ENCODE measurements at places on chromosomes 3 and 15.

GRCh38 chr15:39246523-39246922 is 334.4 kb upstream of the THBS1 start:
- DNase-seq: no peak

- no peak for DNase-seq
Measured at GRCh38 chr3:110526777-110527727, 544.6 kb upstream of the NECTIN3 start.

DNA sequence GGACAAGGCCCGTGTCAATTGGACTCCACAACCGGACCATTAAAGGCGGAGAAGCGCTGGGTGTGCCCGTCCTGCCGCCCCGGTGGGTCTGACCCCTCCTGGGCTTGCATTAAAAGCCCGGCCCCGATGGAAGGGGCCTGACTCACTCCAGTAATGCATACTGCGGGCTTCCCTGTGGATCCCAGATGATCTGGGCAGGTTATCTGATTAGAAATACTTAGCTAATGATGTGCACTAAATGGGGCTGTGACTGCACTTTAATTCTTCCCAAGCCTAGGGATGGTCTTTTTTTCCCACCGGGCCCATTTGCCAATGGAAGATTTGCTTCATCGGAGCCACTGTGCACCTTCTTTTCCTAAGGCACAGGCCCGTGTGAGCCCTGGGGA is 124.9 kb downstream of the TMEM266 start:
- no peak for DNase-seq

- no peak for DNase-seq
Measured at GRCh38 chr3:14518893-14519292, 21.2 kb downstream of the GRIP2 start.

DNA sequence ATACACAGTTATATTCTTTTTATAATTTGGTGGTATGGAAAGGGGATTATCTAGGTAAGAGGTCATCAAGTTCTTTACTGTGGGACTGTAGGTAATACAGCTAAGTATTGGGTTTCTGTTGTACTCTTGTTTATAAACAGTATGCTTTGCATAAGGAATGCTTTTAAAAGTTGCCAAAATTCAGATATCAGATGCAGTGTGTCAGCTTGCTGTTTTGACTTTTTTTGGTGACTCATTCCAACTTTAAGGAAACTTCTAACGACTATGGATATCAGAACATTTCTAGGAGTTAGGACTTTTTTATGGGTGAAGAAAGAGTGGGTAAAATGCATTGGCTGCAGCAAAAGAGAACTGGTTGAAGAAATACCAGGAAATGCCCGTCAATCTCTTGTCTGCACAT is 2.8 kb downstream of the SCAANT1 start:
- DNase-seq: no peak

GRCh38 chr15:39232512-39232911 is 348.4 kb upstream of the THBS1 start:
- DNase-seq: no peak

GRCh38 chr3:181561139-181562031 is 150.3 kb upstream of the SOX2 start:
- no peak for DNase-seq

DNA sequence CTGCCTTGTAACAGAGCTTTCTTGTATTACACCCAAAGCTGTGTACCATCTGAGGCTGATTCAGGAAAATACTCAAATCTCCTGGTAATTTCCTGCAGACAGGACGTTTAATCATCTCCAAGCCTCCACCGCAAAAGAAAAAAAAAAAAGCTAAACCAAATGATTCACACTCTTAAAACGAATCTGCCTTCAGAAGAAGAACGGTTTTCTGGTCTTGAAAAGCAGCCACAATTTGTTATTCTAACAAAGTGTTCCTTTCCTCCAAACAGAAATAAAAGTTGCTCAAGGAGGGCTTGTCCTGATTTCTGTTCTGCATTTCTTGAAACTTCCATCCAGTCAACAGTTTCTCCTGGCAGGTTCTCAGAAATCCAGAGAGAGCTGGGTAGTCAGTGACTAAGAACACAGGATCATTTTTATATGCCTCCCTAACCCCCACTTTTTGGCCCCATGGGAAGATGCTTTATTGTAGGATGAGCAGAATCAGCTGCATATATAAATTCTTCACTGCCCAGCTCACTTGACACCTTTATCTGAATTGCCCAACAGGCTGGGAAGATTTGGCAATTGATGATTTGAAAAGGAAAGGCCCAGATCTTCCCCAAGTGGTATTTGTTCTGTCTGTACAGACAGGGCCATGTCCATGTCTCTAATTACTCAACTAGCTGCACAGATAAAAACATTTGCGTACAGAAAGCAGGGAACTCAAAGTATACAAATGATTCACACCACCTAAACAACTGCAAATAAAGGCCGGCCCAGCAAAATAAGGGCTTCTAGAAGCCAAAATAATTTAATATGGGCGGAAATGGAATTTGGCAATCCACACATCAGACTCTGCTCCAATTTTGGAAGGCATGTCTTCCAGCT is 41.0 kb upstream of the PRICKLE2 start:
- no peak for DNase-seq

- no peak for DNase-seq
Measured at GRCh38 chr3:50355829-50356552, 3.3 kb downstream of the TMEM115 start.

DNA sequence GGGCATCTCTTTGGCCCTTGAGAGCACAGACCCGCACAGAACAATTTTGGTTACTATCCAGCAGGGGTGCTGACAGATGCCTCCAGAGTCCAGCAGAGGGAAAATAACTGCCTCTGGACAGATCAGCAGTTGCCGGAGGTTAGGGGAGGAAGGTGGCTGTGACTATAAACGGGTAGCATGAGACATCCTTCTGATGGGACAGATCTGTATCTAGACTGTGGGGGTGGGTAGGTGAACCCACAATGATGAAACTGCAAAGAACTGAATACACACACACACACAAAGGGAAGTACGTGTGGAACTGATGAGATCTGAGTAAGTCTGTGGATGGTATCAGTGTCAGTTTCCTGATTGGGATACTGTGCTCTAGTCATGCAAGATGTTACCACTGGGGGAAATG is 21.2 kb downstream of the ADAMTS7 start:
- DNase-seq: no peak

GRCh38 chr3:29581311-29581710 is 300.4 kb downstream of the RBMS3 start:
- no peak for DNase-seq

DNA sequence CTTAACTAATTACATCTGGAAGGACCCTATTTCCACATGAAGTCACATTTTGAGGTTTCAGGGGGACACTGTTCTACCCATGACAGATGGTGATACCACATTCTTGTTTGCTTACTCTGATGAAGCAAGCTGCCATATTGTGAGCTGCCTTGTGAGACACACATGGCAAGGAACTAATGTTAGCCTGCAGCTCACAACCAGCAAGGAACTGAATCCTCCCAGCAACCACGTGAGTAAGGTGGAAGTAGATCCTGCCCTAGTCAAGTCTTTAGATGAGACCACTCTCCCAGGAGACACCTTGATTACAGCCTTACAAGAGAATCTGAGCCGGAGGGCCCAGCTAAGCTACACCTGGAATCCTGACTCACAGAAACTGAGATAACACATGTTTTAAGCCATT is 160.1 kb downstream of the PDE8A start:
- no peak for DNase-seq

- peak; percentile 10 for DNase-seq
Measured at GRCh38 chr3:196499807-196500524, 3.6 kb downstream of the RNF168 start.

DNA sequence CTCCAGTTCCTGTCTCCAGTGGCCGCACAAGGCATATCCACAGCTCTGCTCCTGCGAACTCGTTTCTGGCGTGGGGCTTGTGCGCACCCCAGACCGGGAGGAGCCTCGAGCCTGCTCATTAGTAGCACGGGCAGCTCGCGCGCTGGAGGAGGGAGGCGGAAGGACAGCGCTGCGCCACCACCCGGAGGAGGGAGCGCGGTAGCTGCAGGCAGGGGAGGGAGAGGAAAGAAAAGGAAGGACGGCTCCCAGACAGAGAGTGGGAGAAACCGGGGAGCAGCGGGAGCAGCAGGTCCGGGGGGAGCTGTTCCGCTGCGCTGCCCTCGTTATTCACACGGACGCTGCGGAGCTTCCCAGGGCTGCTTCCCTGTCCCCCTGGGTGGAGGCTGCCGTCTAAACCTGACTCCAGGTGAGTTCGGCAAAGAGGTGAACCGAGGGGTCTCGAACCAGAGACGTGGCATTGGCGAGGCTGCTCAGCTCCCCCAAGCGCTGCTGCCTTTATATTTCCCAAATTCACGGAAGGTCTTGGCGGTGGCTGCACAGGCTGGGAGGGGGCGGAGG is 121.3 kb upstream of the ZNF717 start:
- DNase-seq: no peak

GRCh38 chr3:122992676-122993075 is 34.9 kb downstream of the SEMA5B start:
- no peak for DNase-seq

- DNase-seq: no peak
Measured at GRCh38 chr3:46383951-46384330, 13.2 kb downstream of the CCR5 start.

GRCh38 chr3:157487339-157487738 is 15.9 kb downstream of the VEPH1 start:
- DNase-seq: no peak

- no peak for DNase-seq
Measured at GRCh38 chr3:188827103-188827502, 344.7 kb upstream of the TPRG1 start.

- DNase-seq: no peak
Measured at GRCh38 chr15:88449581-88449980, 17.6 kb downstream of the MRPL46 start.

DNA sequence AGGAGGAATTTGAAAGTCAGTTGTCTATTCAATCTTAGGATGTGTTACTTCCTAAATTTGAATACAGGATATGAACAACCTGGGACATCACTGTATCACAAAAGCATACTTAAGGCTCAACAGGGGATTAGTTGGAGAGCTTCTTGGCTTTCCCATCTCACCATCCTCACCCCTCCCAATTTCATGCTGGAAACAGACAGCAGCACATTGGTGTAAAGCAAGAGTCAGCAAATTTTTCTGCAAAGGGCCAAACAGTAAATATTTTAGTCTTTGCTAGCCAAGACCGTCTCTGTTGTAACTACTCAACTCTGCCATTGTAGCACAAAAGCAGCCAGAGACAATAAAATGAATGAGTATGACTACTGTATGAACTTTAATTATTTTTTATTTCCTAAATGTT is 94.9 kb downstream of the ERC2 start:
- DNase-seq: no peak

DNA sequence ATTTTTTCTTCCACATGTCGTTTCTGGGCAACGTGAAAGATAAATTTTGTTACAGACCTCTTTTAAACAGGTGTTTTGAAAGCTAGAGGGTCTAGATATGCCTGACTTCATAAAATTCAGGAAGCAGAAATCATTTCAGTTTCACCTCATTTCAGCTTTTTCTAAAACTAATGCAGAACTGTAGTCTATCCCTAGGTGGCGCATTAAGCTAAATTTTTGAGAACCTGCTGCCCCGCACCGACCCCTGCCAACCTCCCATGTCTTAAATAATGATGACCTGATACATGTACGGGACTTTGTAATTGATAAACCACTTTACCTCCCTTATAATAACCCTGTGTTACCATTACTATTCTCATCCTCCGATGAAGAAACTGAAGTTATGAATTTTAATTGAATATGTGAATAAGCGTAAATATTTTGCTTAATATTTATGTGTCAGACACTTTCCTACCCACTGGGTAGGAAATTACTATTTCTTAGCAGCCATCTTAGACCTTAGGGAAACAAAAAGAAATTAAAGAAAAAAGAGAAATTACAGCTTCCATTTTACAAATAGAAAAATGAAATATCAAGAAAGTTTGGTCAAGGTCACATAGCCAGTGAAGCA is 78.7 kb upstream of the GCNT3 start:
- no peak for DNase-seq

- no peak for DNase-seq
Measured at GRCh38 chr3:134366928-134367811, 7.1 kb downstream of the AMOTL2 start.

GRCh38 chr3:13417166-13417947 is 2.8 kb downstream of the NUP210 start:
- no peak for DNase-seq

DNA sequence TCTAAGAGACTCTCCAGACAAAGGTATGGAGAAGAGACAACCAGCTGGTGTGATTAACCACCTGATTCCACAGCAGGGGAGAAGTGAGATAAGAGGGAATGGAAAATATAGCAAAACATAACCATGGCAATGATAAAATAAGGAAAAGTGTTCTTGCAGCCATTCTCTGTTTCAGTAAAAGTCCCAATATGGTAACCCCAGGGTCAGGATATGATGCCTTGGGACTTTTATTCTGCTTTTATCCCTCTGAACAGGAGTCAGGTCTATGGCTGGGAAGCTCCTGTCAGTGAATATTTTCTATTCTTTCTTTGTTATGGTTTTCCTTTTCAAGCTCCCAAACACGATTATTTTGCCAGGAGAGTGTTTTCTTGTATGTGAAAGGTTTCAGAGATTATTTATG is 94.2 kb downstream of the SLC9A9 start:
- no peak for DNase-seq

DNA sequence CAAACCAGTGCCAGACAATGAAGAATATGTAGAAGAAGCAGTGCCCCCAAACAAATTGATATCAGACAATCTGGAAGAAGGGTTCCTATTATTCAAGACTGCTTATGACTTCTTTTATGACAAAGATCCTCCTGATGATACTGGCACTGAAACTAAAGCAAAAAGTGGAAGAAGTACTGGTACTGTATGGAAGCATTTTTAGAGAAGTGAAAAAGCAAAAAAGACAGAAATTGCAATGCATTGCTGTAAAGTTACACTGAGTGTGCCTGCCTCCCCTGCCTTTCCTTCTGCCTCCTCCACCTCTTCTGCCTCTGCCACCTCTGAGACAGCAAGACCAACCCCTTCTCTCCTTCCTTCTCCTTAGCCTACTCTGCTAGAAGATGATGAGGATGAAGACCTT is 167.6 kb downstream of the PLCL2 start:
- no peak for DNase-seq

GRCh38 chr3:107650788-107651187 is 128.0 kb downstream of the BBX start:
- no peak for DNase-seq

GRCh38 chr3:72288955-72289691 is 504.2 kb upstream of the PROK2 start:
- peak; percentile 21 for DNase-seq

- DNase-seq: no peak
Measured at GRCh38 chr3:195179776-195180489, 91.0 kb downstream of the XXYLT1 start.

GRCh38 chr15:23416349-23417276 is 30.4 kb downstream of the GOLGA6L2 start:
- DNase-seq: no peak

All from stimulated activated CD4-positive, alpha-beta T cell treated with anti-CD3 and anti-CD28 coated beads, Interleukin-4, amount 100 ng/mL, for 1 hour (primary cell).